ENCODE measurements at places on chromosomes 6 and 20.

GRCh38 chr6:72412709-72413044 lies 209.2 kb upstream of the KCNQ5 start:
- no peak for DNase-seq

- DNase-seq = no peak
These were observed 686.9 kb upstream of the ID4 start for GRCh38 chr6:19150307-19150706.

- DNase-seq = no peak
These were observed 38.5 kb downstream of the ARFGEF2 start for GRCh38 chr20:48959899-48960550.

- no peak for DNase-seq
These were observed 50.0 kb upstream of the CLDN20 start for GRCh38 chr6:155213611-155214372.

- no peak for DNase-seq
These were observed 81.9 kb downstream of the SIM1 start for GRCh38 chr6:100382767-100383195.

DNA sequence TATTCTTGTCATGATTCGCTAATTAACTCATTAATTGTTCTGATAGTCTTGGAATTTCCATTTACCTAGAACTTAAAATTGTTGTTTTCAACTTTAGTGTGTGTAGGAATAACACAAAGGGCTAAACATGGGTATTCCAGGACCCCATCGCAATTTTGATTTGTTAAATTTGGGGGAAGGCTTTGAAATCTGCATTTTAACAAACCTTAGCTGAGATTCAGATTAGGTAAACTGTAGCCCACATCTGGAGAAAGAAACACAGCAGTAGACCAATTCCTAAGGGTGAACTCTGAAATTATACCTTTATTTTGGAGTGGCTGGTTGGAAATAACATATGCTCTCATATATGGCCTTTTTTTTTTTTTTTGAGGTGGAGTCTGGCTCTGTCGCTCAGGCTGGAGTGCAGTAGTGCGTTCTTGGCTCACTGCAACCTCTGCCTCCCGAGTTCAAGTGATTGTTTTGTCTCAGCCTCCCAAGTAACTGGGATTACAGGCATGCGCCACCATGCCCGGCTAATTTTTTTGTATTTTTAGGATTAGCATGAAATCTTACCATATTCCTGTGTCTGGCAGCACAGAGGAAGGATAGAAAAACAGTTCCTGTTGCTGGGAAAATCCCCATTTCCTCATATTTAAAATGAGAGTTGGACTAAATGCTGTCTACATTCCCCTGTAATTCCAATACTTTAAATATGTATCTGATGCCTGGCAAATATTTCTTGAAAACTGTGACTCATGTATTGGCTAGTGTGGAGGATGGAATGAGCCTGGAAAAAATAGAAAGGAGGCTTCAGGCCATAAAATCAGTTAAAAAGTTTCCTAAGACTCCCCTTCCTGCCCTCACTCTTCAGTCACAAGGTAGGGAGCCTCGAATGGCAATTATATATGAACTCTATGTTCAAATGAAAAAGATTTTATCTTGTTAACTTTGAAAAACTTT lies 96.7 kb upstream of the FAM184A start:
- no peak for DNase-seq

DNA sequence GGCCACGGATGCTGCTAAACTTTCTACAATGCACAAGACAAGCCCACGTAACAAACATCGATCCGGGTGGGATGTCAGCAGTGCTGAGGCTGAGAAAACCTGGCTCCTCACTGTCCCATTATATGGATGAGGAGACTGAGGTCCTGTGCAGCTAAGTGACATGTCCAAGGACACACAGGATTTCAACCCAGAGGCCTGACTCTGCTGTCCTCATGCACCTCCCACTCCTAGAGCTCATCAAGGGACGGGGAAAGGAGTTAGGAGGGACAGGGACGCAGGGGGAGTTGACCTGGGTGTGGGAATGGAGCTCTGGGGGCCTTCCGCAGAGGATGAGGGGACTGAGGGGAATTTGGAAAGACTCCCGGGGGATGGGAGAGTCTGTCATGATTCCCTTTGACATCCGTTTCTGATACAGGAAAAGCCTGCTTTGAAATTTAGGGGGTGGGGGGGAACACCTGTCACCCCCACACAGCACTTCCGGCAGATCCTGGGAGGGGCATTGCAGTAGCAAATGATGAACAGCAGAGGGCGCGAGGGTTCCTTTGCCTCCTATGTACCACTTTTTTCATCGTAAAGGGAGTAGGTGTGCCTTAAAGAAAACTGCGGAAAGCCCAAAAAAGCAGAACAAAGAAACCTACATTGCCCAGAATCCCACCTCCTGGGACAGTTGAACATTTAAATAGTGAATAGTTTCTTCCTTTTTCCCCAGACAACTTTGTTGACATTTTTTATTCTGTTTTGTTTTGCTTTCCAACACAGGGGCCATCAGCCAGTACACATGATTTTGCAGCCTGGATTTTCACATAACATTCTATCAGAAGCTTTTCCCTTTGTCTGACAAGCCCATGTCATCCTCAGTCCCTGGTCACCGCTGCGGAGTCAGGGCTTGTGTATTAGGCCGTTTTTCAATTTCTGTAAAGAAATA lies 48.6 kb downstream of the SLC2A10 start:
- DNase-seq = peak; percentile 63

- no peak for DNase-seq
These were observed 952.5 kb upstream of the MAN1A1 start for GRCh38 chr6:120302041-120302440.

- DNase-seq = no peak
These were observed 3.1 kb upstream of the STX16 start for GRCh38 chr20:58647796-58648501.

DNA sequence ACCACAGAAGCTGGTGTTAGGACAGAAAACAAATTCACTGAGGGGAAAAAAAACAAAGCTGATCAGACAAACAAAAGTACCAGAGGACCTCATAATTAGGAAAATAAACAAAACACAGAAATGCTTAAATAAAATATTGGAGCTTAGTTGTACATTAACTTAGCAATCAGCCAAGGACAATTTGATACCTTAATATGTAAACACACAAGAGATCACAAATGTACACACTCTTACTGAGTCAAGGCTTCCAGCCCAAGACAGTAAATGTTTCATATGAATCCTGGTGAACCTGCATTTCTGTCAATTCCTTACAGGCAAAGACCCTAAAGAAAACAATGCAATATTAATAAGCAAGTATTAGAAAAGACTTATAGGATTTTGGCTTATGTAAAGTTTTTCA lies 62.0 kb upstream of the SPTLC3 start:
- DNase-seq = no peak

DNA sequence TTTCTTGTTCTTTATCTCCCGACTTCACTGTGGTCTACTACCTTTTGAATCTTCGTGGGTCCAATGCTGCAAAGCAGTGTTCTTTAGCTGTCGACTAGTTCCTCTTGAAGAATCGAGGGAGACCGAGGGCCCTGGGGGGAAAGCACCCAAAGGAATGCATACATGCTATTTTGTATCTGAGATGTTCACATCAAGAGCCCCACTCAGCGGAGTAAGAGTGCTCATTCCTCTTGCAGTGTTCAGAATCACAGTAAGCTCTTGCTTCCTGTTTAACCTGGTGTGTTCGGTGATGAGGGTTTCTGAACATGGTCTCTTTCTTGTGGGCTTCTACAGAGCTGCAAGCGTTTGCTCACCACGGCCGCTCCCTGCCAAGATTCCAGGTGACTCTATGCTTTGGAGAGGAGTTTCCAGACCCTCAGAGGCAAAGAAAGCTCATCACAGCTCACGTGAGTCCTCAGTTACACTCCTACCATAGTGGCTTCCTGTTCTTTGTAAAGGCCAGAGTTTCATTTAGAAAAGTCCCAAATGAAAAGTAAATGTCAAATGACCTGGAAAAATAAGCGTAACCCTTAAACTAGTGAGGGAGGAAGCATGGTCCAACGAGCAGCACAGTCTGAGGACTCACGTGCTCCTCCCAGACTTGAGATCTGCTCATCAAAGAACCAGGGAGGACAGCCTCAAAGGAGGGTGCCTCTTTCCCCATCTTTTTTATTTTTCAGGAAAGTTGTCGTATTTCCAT lies 13.3 kb downstream of the IRF4 start:
- no peak for DNase-seq

GRCh38 chr6:43978473-43979346 lies 148.5 kb downstream of the MRPL14 start:
- no peak for DNase-seq

- DNase-seq = no peak
These were observed 35.9 kb upstream of the SLC24A3 start for GRCh38 chr20:19176470-19177052.

- no peak for DNase-seq
These were observed 145.9 kb upstream of the OLIG3 start for GRCh38 chr6:137640086-137640485.

- no peak for DNase-seq
These were observed 28.2 kb upstream of the PLAGL1 start for GRCh38 chr6:144036064-144036834.

DNA sequence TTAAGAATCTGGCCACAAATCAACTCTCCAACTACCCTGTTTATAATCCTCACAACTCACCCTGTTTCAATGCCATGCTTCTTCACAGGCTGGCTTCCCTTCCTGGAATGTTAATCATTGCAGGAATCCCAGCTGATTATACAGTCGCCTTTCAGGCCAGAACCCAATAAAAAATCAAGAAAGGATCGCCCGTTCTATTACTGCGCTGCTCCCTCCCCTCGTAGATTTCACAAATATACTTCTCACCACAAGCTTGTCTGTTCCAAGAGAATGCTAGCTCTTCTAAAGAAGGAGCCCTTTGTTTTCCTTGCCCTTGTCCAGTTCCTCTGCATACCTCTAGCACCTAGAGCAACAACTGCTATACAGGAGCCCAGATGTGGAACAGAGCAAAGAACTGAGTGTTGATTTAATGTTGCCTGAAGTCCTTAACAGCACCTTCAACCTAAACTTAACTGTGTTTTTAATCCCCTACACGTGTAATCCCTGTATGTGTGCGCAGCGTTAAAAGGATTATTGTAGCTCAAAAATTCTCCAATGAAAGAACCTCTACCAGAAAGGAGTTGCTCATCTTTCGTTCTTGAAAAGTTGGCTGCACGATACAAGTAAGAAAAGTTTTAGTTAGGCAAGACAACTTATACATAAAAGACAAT lies 988 bp downstream of the ECHDC1 start:
- DNase-seq = peak; percentile 78

GRCh38 chr6:139003751-139004150 lies 15.7 kb upstream of the REPS1 start:
- no peak for DNase-seq

- no peak for DNase-seq
These were observed 72.4 kb downstream of the TULP4 start for GRCh38 chr6:158384671-158385110.

DNA sequence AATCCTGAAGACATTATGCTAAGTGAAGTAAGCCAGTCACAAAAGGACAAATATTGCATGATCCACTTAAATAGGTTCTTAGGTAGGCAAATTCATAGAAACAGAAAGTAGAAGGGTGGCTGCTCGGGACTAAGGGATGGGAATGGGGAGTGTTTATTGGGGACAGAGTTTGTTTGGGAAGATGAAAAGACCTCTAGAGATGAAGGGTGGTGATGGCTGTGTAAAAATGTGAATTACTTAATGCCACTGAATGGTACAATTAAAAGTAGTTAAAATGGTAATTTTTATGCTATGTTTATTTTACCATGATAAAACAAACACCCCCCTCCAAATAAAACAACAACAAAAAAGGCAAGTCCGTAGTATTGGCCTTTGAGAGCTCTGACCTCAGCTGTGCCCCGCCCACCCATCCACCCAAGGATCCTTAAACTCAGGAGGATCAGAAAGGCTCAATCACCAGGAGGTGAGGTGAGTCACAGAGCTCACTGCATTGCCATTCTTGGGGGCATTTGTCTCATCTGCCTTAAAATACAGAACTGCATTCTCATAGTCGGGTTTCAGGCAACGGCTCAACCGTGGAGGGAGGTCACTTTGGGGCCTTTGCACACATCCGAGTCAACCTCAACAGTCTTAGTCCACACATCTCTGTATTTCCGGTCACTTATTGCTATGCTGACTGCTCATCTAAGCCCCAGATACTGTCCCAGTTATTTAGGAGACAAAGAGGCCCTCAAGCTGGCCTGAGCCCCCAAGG lies 96.7 kb downstream of the SLC22A23 start:
- DNase-seq = no peak

GRCh38 chr6:20918868-20919267 lies 384.6 kb downstream of the CDKAL1 start:
- DNase-seq = no peak

GRCh38 chr6:157620944-157621343 lies 202.1 kb upstream of the SNX9 start:
- no peak for DNase-seq

- DNase-seq = no peak
These were observed 173.6 kb upstream of the MCHR2 start for GRCh38 chr6:100167585-100167984.

GRCh38 chr6:154840363-154840762 lies 107.1 kb downstream of the SCAF8 start:
- no peak for DNase-seq

- DNase-seq = no peak
These were observed 280.3 kb upstream of the TCF21 start for GRCh38 chr6:133608620-133609019.

DNA sequence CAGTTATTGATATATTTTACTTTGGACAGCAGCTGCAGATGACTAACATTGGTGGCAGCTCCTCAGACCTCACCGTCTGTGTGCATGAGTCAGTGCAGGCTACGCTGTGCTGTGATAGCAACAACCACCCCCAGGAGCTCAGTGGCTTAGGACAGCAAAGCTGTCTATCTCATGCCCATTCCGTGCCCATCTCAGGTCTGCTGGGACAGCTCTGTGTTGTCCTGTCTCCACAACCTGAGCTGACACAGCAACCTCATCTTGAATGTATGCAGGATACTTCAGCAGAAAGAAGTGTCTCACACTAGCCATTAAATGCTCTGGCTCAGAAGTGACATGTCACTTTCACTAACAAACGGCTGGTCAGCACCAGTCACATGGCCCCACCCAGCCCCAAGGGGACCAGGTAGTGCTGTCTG lies 47.7 kb downstream of the BANF2 start:
- DNase-seq = peak; percentile 58

- DNase-seq = no peak
These were observed 239.8 kb downstream of the CDC5L start for GRCh38 chr6:44627091-44627882.

GRCh38 chr6:71533939-71534379 lies 245.3 kb downstream of the OGFRL1 start:
- no peak for DNase-seq

- no peak for DNase-seq
These were observed 6.4 kb downstream of the RMND1 start for GRCh38 chr6:151445482-151445881.
